ENCODE measurements at places on chromosomes 6 and 20.

GRCh38 chr20:54148947-54149764 is 24.6 kb downstream of the CYP24A1 start:
- no peak for DNase-seq

DNA sequence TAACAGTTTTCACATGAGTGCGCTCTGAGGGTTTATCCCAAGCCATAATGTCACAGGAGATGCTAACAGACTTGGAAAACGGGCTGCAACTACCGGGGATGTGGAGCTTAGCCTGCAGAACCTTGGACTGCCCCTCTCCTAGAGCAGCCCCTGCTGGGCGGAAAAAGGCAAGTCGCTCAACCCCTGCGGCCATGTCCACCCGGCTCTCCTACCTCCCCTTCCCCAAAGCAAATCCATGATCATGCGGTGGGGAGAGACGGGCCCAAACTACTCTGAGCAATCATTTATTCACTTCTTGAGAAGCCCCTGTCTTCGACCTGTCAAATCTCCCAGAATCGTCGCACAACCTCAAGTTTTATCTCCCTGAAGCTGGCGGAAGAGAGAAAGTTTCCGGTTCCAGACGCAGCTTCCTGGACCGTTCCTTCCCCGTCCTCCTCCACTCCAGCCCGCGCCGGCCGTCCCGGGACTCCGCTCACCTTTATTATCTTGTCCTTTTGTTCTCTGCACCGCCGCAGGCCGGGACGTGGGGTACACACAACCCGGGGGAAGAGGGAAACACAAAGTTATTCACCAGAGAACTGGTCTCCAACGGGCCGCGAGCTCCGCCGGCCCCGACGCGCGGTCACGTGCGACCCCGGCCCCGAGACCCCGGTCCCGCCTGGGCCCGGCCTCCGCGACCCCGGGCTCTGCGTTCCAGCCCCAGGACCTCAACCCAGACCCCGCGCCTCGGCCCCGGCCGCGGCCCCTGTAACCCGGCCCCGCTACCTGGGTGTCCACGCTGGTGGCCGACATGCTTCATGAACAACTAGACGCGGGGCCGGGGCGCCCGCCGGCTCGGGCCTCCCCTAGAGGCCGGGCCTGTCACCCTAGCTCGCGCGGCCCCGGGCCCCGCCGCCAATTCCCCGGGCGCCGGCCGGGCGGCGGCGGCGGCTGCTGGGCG is 560 bp downstream of the YTHDF1 start:
- DNase-seq = no peak

GRCh38 chr20:57215826-57216471 is 50.5 kb downstream of the BMP7 start:
- DNase-seq = no peak

- DNase-seq = no peak
These were observed 95.3 kb downstream of the RNGTT start for GRCh38 chr6:88867841-88868731.

GRCh38 chr20:46897328-46897880 is 2.8 kb downstream of the EYA2 start:
- no peak for DNase-seq

- DNase-seq = no peak
These were observed 12.6 kb upstream of the ADA start for GRCh38 chr20:44664131-44664530.

GRCh38 chr6:167054987-167055386 is 55.8 kb downstream of the CEP43 start:
- no peak for DNase-seq

- no peak for DNase-seq
These were observed 96.1 kb downstream of the LAMA2 start for GRCh38 chr6:128979071-128979470.
